ENCODE measurements at places on chromosomes 1 and 21.

- no peak for DNase-seq
Observed at GRCh38 chr1:180033390-180033789, 78.8 kb downstream of the CEP350 start.

DNA sequence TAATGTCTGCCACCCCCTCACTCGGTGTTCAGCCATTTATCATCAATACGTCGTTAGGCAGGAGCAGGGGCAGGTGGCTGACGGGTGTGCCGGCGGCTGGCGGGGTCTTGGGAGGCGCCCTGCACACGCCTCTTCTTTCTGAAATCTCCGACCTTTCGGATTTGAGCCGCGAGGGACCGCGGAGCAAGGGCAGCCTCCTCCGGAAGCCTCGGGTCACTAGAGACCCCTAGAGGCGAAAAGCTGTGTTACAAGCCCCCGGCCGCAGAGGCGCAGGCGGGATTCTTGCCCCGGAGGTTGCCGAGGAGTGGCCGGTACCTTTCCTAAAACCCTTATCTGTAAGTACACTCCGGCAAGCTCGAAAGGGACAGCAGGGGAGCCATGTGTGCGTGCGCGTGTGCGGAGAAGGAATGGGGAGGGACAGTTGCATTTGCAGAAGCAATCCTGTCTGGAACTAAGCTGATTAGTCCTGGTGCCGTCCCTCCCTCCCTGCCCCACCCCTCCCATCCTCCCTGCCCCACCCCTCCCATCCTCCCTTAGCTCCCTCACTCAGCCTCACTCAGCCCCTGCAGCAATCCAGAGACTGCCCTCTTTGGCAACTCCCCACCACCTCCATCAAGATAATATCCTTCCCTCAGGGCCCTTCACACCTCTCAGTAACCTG, 11.0 kb downstream of the BRINP2 start:
- peak; percentile 80 for DNase-seq

DNA sequence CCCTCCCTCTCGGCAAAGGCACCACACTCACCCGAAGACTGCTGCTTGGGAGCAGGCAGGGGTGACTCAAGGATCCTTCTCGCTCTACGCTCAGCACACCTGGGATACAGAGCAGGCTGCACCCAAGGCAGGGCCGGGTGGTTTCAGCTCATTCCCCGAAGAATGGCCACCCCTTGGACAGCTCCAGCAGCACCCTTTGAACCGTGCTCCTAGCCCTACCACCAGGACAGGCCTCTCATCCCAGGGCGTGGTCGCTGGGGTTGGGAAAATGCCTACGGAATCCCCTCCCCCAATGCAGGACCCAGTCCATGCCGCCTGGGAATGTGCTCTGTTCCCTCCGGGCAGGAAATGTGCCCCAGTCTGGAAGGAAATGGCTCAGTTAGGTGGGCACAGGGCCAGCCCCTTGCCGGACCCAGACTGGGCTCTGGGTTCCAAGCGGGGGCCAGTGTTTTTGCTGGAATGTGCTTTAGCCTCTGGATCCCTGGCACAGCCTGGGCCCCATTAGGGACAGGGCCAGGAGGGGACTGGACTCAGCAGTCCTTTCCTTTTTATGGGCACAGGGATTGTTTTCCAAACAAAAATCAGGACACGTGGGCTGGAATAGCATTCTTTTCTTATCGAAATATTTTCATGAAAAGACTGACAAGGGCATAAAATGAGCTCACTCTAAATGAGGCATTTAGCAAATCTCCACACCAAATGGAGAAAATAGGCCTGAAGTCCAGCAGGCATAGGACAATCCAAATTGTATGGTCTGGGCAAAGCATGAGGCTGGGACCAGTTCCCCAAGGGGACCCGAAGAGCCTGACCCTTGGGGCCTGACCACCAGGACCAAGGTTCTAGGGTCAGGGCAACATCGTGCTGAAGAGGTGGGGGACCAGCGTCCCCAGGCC, 7.3 kb downstream of the TMEM82 start:
- DNase-seq: no peak

GRCh38 chr1:22317231-22317919, 134.3 kb upstream of the ZBTB40 start:
- DNase-seq: peak; percentile 41

DNA sequence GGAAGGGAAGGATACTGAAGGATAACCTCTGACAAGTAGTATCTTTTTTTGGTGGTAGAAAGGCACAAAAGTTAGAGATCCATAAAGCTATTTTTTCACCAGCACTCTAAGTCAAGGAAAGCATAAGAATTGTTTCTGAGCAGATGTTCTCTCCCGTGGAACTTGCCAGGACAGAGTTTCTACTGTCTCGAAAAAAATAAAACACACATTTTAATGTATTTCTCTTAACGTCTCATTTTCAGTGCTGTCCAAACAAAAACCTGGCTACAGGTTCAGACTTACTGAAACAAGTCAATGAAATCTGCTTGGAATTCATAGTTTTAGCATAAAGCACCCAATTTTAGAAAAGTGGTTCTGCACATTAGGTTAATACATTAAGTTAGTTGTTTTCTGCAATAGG, 338.3 kb downstream of the LTN1 start:
- no peak for DNase-seq

DNA sequence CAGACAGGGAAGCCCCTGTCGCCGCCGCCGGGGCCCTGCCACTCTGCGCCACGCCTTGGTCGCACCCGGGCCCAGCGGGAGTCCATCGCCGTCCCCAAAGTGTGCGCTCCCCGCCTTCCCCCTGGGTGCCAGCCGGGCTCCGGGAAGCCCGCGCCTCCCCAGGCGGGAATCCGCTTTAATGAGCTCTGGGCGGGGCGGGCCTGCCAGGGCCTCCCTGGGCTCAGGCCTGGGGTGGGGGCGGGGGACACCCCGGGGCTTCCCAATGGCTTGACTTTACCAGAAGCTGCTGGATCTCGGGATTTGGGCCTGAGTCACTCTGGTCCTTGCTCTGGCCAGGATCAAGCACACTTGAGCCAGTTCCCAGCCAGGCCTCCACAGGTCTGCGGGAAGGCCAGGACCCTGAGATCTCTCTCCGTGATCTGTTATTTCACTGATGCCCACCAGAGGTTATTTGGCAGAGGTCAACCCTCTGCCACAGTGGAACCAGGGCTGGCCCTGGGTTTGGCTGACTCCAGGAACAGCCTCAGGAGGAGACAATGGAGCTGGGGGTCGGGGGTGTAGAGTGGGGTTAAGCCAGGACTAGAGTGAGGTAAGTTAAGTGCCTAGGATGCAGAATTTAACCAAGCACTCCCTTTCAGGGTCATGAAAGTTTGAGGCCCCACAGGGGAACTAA, 178.4 kb upstream of the EDN2 start:
- DNase-seq: no peak

GRCh38 chr1:157142201-157142600, 4.0 kb upstream of the ETV3 start:
- DNase-seq: no peak

GRCh38 chr1:56133522-56134472, 445.6 kb downstream of the PLPP3 start:
- DNase-seq: no peak

DNA sequence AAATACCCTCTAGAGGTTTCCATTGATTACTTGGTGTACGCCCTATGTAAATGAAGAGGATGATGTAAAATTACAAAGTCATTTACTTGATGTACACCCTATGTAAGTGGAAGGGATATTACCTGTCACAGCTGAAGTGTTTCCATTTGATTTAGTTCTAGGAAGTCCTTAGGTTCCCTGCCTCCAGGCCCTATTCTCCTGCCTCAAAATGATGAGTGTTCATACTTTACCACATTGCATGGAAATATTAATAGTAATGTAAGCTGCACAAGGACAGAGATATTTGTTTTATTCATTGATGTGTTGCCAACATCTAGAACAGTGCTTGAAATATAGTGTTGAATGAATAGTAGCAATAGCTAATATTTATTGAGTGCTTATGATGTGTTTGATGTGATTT, 9.5 kb upstream of the AK4 start:
- DNase-seq: no peak

- no peak for DNase-seq
Observed at GRCh38 chr21:17782051-17782450, 37.1 kb downstream of the C21orf91 start.

- no peak for DNase-seq
Observed at GRCh38 chr1:38455829-38456530, 403.6 kb downstream of the RRAGC start.

GRCh38 chr1:111406321-111406768, 21.2 kb downstream of the OVGP1 start:
- no peak for DNase-seq

GRCh38 chr1:223836586-223836985, 9.2 kb downstream of the TP53BP2 start:
- no peak for DNase-seq

DNA sequence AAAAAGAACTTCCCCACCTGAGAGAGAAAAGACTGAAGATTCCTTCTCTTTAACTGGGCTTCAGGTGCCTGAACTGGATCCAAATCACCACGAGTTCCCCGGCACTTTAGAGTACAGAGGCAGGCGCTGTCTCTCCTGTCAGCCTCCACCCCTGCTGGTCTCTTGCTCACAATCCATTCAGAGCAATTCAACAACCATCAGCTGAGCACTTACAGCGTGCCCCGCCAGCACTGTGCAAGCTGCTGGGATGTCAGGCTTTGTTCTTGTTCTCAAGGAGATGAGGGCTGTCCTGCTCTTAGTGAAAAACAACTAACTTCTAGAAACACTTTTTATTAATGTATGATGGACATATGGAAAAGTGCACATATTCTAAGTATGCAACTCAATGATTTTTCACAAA, 68.7 kb upstream of the VAMP3 start:
- DNase-seq: no peak

DNA sequence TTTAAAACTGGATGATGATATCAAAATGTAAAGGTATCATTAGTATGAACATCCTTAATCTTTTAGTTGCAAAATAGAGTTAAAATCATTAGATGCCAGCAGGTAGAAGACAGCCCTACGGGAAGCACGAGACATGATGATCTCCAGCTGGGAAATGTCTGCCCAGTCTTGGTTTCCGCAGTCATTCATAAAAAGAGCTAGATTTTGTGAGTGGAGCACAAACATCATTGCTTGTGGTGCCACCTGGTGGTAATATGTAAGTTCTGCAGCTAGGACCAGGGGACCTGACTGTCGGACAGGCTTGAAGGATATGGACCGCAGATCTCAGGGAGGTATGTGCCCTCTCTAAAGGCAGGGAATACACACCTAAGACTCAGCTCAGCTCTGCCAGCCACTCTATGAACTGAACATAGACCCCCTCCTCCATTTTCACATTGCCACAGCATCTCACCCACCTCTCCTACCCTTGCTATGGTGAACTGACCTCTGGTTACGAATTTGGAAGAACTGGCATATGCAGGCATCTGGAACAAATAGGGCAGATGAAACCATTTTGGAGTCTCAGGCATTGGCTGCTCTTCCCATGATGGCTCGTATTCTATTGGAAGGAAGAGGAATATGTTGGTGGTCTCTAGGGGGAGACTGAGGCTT, 9.2 kb downstream of the FCMR start:
- DNase-seq: peak; percentile 78

- peak; percentile 96 for DNase-seq
Observed at GRCh38 chr1:150579110-150579944, at the start of gene MCL1. Gene MCL1, minus strand, starts transcription at chr1:150579610. Its CDS starts 80 bp downstream, at chr1:150579530.

Measured in KBM-7 (cell line).